ENCODE measurements at places on chromosomes 7 and 10.

GRCh38 chr10:122495406-122496340 lies 34.3 kb downstream of the HTRA1 start:
- DNase-seq: no peak

GRCh38 chr10:62599161-62599560 lies 205.4 kb upstream of the ADO start:
- DNase-seq: no peak

GRCh38 chr7:18437101-18437500 lies 58.4 kb upstream of the HDAC9 start:
- DNase-seq: no peak

- no peak for DNase-seq
Observed at GRCh38 chr10:99814143-99814542, 31.7 kb downstream of the ABCC2 start.

GRCh38 chr7:15257689-15258088 lies 304.1 kb downstream of the AGMO start:
- no peak for DNase-seq

- DNase-seq: no peak
Observed at GRCh38 chr10:7718685-7719084, 15.6 kb downstream of the ITIH2 start.

GRCh38 chr7:100185726-100186125 lies 8.0 kb downstream of the STAG3 start:
- DNase-seq: no peak

DNA sequence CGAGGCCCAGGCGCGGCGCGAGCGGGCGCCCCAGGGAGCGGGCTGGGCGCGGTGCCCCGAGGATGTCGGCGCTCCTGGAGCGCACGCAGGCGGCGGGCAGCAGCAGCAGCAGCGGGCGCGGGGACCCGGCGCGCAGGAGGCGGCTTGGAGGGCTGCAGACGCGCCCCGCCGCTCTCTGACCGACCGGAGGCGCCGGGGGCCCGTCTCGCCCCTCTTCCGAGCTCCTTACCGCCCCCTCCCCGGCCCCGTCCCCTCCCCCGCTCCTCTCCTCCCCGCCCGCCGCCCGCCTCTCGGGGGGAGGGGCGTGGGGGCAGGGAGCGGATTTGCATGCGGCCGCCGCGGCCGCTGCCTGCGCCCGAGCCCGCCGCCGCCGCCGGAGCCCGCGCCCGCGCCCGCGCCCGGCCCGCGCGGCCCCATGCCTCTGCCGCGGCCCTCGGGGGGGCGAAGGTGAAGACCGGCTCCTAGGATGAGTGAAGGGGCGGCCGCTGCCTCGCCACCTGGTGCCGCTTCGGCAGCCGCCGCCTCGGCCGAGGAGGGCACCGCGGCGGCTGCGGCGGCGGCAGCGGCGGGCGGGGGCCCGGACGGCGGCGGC lies at the start of gene NRG3:
Gene NRG3, plus strand, starts transcription at position 320 of the 592 bp plus-strand sequence.
- no peak for DNase-seq

DNA sequence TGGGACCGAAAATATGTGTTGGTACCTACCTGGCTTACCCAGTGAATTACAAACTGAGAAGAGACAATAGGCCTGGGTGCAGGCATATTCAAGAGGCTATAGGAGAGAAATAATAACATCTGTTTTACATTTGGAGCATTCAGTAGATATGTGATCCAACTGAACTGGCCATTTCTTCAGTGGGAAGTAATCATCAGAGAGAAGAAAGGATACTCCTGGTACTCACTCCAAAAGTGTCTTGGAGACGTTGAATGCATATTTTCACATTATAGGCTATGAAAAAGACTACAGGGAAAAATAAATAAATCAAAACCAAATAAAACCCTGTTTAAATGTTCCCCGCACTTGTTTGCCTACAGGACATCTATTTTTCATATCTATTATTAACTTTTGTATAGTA lies 1680.3 kb downstream of the REEP3 start:
- no peak for DNase-seq

- DNase-seq: no peak
Observed at GRCh38 chr7:4177001-4177400, 505.1 kb upstream of the FOXK1 start.

GRCh38 chr10:129833994-129834739 lies 129.9 kb downstream of the EBF3 start:
- no peak for DNase-seq

- no peak for DNase-seq
Observed at GRCh38 chr7:154415709-154416399, 363.7 kb downstream of the DPP6 start.

GRCh38 chr10:131700506-131700905 lies 200.3 kb upstream of the PPP2R2D start:
- DNase-seq: no peak

DNA sequence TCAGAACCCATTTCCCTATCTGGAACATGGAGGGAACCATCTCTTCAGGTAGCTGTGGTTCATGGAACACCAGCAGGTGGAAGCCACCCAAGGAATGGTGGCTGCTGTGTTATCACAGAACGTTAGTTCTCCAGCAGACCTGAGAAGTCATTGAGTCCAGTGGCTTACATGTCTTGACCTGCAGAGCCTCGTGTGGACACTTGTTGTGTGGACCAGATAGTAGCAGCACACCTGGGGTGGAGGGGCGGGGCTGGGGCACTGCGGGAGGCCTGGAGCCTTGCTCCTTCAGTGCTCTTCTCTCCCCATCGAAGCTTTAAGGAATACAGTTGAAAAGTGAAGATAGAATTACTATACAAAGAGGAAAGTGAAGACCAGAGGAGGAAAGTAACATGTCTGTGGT lies 42.4 kb downstream of the VWA2 start:
- no peak for DNase-seq

DNA sequence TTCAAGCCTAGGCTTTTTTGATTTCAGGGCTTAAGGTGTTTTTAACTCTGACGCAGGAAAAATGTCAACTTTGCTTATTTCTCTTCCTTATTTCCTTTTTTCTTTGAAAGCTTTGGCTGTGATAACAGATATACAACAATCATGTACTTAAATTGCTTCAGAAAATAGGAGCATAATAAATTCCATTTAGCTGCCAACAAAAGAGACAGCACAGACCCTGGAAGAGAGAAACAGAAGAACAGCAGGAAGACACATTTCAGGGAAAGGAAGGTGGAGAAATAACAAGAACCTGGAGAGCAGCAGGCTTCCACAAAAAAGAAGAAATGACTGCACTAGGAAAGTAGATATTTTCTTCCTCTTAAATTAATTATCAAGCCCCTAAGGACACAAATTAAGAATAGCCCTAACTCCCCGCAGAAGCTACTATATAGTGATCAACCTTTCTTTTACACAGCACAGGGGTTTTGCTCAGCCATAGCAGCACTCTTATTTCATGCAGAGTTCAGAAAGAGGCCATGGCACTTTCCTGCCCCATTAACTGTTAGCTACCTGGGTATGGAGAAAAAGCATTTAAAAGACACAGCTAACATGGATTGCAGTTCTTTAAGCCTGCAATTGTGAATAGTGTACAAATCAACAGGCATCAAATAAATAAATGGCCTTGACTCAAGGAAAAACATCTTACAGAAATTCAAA lies 61.5 kb downstream of the IQUB start:
- DNase-seq: no peak

- DNase-seq: no peak
Observed at GRCh38 chr10:95333997-95334804, 43.4 kb upstream of the PDLIM1 start.

GRCh38 chr10:78215645-78216044 lies 182.0 kb downstream of the RPS24 start:
- no peak for DNase-seq

DNA sequence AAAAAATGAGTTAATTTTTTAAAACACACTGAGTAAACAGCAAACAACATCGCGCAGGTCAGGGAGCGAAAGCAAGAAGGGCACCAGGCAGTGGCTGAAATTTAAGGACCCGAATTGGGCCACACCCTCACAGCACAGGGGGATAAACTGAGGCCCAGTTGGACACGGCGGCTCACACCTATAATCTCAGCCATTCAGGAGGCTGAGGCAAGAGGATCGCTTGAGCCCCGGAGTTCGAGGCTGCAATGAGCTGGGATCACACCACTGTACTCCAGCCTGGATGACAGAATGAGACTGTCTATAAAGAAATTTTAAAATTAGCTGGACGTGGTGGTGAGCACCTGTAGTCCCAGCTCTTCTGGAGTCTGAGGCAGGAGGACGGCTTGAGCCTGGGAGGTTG lies 69.6 kb downstream of the PDGFA start:
- no peak for DNase-seq

DNA sequence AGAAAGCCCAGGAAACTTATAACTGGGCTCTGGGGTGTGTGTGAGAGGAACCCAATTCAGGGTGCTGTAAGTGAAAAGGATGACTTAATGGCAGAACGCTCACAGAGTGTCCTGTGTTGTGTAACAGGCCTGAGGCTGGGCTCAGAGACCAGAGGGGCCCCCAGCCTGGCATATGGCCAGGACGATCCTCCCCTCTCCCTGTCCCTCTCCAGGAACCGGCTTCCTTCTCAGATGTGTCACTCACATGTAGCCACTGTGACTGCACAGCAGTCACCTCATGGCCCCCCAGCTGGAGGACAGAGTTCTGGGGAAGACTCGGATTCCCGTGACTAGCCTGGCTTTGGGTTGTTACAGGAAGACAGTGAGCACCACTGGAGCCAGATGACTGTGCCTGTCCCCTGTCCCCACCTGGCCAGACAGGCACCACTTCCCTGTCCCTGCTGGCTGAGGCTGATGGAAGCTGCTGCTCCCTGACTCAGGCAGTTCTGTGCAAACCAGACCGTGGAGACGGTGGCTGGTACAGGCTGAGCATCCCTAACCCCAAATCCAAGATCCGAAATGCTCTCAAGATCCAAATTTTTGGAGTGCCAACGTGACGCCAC lies 220.5 kb downstream of the MLLT10 start:
- no peak for DNase-seq

GRCh38 chr10:71996592-71997371 lies 32.6 kb downstream of the CHST3 start:
- DNase-seq: no peak

DNA sequence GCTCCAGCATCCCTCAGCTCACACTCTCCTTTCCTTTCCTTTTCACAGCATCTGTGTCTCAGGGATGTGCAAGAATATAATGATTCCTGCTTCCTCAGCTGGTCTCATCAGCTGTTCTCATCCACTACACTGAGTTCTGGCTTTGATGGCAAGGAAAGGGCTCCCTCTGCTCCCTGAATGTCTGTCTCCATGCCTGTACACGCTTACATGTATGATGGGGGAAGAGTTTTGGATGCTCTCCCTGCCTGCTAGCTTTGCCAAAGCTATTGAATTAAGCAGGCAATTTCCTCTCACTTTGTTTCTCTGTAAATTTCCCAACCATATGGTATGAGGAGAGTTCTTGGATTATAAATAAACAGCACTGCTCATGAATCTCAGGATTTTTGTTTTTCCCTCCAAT lies 254.5 kb downstream of the SORCS3 start:
- no peak for DNase-seq

GRCh38 chr10:72846238-72846637 lies 47.3 kb upstream of the OIT3 start:
- no peak for DNase-seq

GRCh38 chr10:18216482-18216881 lies 76.3 kb downstream of the CACNB2 start:
- DNase-seq: no peak

All from LNCaP clone FGC (cell line).